ENCODE measurements at places on chromosomes 11 and 22. TPM values are rescaled to one million over a fixed set of nuclear protein-coding genes. Genes with fewer than 3 reads are reported as not detected.

MRGPRE gene
- not detected for polyA plus RNA-seq

DRAP1 gene
- polyA plus RNA-seq: 175 TPM

KLHDC7B gene
- not detected for polyA plus RNA-seq

NPAS4 gene
- polyA plus RNA-seq: not detected

FADS1 gene
- 32.0 TPM for polyA plus RNA-seq

EIF3F gene
- polyA plus RNA-seq: 158 TPM

MGAT3 gene
- polyA plus RNA-seq: not detected

ZNHIT2 gene
- 6.6 TPM for polyA plus RNA-seq

DAGLA gene
- polyA plus RNA-seq: 0.04 TPM

EPS8L2 gene
- polyA plus RNA-seq: 81.4 TPM

SEPTIN3 gene
- polyA plus RNA-seq: 0.07 TPM

OR4D5 gene
- polyA plus RNA-seq: not detected

DNA sequence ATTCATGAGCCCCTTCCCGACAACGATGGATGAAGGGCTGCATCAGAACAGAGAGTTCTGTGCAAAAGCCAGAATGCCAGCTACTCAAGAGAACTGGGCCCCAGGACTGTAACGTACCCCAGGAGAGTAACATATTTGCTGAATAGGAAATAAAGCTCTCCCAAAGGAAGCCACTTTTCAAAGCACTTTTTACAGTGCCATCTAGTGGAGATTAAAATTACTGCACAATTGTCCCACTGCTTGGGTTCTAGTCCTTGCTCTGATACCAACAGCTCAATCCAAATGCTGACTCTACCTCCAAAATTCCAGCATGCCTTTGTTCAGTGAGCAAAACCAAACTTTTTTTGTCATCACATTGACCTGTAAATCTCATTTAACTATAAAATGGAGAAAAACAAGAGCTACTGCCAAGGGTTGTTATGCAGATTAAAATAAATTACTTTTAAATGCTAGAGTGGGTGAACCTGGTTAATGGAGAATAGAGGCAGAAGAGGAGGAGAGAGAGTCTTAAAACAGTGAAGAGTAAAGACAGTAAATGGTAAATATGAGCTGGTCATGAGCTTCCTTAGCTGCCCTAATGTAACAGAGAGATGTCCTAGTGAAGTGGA is 87.6 kb upstream of the FSHB start:
- DNase-seq: no peak

DNA sequence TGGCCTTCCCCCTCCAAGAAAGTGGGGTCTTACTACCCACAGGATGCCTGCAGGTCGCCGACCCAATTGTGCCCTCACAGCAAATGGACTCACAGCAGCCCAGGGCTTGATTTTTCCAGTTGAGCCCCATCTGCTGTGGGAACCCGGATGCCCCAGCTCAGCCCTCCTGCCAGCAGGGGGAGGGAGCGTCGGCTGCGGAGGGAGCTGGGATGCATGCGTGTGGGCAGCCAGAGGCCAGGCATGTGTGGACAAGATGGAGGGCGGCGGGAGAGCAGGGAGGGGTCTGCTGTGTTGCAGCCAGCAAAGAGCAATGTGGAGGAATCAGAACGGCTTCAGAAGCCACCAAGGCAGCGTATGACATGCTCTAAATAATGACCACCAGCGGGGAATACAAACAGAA is 41.0 kb upstream of the EIF3D start:
- DNase-seq: no peak

DNA sequence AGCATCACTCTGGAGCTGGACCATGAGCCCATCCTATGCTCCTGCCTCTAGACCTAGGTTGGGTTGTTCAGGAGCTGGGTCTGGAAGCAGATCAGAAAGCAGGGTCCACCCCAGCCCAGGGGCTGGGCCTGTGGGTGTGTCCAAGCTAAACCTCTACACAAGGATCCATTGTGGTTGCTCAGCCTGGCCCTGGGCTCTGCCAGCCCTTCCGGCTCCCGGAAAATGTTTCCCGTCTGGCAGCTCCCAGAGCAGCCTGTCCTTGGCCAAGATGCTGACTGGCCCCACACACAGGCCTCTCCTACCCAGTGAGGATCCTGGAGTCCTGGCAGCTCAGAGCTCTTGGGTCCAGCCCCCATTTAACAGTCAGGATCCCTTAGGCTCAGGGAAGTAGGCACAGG is 35.3 kb upstream of the FCHSD2 start:
- DNase-seq: no peak

- DNase-seq: no peak
Measured at GRCh38 chr22:29475550-29475949, 4.5 kb upstream of the NEFH start.

DNA sequence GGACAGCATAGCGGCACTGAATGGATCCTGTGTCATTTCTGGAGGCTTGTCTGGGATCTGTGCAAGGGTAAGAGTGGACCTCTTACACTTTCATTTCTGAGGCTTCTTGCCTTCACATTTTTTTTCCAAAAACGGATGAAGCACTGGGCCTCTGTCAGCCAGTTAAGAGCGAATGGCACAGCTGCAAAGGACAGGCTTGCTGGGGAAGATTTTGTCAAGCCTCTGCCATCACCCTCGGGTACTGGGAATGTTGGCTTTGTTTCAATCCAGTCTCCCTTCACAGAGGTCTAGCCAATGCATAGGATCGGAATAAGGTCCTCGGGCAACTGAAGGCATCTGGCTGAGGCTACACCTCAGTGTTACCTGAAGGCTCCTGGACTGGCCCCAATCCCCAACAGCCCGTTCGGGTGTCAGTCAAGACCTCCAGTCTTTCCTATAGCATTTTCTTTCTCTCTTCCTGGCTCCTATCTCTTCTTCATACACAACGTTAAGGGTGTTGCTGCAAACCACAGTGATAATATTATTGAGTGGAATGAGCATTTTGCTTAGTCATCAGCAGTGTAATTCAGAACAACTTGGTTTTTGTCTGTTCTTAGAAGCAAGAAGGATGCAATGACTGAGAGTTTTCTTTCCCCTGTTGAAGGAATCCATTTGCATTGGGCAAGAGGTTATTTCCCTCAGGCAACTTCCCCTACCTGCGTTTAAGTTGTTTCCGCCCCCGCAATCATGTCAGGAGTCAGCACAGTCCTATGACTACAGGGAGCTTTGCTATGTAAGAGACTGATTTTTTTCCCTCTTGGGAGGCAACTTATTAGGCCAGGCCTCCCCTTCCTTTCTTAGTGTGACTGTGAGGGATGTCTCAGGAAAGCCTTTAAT is 22.8 kb downstream of the NPAT start:
- DNase-seq: peak; percentile 70

- no peak for DNase-seq
Measured at GRCh38 chr22:46090631-46091201, 59.6 kb upstream of the PPARA start.

- no peak for DNase-seq
Measured at GRCh38 chr11:28537822-28538221, 429.6 kb downstream of the METTL15 start.

GRCh38 chr11:8257003-8257664 is 6.5 kb downstream of the LMO1 start:
- DNase-seq: no peak

GRCh38 chr11:62435846-62436660 is 17.2 kb downstream of the SCGB1A1 start:
- DNase-seq: no peak

- no peak for DNase-seq
Measured at GRCh38 chr11:79807506-79807905, 366.7 kb upstream of the TENM4 start.

DNA sequence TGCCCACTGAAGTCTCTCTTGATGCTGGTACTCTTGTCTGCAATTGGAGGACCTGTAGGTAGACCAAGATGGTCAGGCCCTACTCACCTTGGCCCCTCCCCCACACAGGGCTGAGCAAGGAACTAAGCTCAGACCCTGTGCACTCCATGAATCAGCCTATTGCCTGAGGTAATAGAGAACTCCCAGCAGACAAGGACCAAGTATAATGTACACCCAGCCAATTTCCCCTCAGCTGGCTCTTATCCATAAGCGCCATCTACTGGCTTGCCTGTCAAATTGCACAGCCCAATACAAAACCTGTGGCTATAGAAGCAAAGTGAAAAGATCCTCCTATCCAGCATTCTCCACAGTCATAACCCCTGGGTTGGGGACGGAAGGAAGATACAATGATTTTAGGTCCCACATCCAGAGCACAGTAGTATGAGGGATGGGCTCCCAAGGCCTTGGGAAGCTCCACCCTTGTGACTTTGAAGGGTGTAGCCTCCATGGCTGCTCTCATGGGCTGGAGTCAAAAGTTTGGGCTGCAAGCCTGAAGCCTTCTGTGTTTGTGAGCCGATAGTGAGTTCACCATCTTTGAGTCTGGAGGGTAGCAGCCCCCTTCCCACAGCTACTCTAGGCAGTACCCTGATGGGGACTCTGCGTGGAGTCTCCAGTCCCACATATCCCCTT is 56.0 kb downstream of the GLYATL2 start:
- DNase-seq: peak; percentile 89

DNA sequence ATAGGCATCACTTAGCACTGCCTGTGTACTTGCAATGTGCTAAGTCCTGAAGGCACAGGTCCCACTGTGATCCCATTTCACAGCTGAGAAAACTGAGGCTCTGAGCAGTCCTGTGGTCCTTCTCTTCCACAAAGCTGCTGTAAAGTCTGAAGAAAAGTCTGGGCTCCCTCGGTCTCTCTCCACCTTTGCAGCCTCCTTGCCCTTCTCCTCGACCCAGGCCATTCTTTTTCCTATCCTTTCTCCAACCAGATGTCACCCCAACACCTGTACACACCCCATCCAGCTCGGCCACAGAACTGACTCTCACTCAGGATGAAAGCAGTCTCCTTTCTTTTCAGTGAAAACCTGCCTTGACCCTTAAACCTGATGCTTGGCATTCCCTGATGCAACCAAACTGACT is 42.6 kb upstream of the SYT13 start:
- no peak for DNase-seq

DNA sequence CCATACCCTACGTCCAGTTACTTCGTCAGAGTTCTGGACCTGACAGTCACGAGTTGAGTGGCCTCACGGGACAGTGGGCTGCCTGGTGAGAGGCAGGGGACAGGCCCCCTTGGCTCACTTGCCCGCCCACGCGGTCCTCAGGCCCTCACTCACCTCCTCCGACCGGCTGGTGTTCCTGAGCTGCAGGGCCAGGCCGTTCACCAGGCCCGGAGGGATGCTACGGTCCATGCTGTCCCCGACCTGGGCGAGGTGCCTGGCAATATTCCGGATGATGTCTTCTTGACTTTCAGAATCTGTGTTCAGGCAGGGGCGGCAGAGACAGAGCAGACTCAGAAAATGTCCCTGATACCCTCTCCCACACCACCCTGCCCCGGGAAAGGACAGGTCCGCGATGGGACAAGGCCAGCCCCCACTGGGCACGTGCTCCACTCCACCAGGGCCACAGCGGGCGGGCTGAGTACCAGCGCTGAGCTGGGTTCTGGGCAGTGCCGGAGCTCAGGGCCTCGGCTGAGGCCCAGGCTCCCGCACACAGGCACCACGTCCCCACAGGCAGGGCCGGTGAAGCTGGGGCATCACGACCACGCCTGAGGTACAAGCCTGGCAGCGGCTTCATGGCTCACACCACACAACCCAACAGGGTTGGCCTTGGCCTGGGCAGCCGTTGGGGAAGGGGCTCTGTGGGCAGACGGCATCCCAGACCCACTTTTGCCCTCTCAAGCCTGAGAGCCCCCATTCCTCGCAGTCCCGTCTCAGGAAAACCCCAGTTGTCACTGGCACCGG is 34.9 kb downstream of the BID start:
- DNase-seq: no peak

- DNase-seq: no peak
Measured at GRCh38 chr22:30017375-30018223, 62.7 kb upstream of the HORMAD2 start.

- DNase-seq: peak; percentile 26
Measured at GRCh38 chr11:73113426-73113825, 28.7 kb downstream of the FCHSD2 start.

- DNase-seq: no peak
Measured at GRCh38 chr11:10611979-10612862, 43.8 kb upstream of the LYVE1 start.

DNA sequence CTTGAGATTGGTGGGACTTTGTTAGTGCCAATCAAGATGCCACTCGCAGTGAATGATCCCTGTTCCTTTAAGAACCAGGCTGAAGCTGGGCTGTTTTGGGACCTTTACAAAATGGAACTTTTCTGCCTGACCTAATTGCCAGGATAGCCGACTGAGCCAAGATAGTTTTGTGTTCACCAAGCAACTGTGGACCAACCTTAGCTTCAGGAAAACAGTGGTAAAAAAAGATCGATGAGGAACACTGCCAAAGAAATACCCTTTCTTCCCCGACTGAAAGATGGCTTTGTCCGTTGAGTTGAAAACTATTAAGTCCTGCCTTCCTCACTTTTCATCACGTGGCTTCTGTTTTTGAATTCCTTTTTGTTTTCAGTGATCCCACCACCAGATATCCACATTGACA is 157.9 kb upstream of the SORL1-AS1 start:
- no peak for DNase-seq

DNA sequence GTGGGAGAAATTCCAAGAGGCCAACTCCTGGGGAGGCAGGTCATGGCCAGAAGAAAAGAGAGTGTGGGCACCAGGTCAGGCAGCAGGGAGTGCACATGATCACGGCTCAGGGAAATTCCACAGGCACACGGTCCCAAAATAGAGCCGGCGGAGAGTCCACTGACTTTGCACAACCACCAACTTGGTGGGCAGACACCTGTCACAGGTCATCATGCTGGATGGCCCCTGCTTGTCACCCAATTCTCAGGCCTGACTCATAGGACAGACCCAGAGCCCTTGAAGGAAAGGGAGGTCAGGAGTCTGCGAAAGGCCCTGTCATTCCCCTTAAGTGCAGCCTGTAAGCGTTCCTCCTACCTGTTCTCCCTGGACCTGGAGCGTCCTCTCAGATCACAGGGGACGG is 15.8 kb downstream of the APOL2 start:
- no peak for DNase-seq

- no peak for DNase-seq
Measured at GRCh38 chr11:64834723-64835615, 9.5 kb downstream of the CDC42BPG start.

- no peak for DNase-seq
Measured at GRCh38 chr11:17585911-17586695, 39.0 kb downstream of the OTOG start.

- DNase-seq: no peak
Measured at GRCh38 chr22:37269936-37270678, 12.2 kb upstream of the CYTH4 start.

DNA sequence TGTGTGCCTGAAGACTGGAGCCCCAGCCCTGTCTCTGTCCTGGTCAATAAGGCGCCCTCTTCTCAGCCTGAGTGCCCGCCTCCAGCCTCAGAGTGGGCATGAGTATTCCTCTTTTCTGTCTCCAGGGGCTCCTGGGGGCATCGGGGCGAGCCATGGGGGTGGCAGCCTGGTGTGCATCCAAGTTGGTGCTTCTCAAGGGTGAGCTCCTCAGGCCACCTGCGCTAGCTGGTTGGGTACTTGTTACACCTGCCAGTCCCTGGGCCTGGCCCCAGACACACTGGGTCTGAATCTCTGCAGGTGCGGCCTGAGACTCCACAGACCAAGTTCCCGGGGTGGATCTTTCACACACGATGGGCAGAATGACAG is 168.6 kb upstream of the B3GAT1 start:
- no peak for DNase-seq

DNA sequence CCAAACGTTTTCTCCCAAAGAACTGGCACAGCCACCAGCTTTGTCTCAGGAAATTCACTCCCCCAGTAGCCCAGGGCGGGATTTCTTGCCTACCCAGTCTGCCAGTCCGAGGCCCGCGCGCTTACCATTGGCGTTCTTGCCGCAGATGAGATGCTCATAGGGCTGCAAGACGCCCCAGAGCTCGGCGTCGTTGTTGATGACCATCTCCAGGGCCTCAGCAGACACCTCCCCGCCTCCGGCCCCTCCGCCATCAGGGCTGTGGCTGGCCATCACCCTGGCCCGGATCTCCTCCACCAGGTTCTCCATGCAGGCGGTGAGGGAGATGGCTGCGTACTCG is 1.3 kb downstream of the ABTB2 start:
- no peak for DNase-seq

Measured in keratinocyte (primary cell).